ENCODE measurements at places on chromosomes 1 and 21.

DNA sequence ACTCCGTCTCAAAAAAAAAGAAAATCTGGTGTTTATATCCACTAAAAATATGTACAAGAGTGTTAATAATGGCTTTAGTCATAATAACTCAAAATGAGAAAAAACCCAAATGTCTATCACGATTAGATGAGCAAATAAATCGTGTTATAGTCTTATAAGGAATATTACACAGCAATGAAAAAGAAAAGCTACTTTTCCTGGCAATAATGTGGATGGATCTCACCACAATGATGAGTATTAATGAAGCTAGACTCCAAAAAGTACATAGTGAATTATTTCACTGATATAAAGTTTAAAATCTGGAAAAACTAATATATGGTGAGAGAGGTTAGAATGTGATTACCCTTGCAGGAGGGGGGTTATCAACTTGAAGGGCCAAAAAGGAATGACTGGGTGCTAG lies 9.7 kb downstream of the CD244 start:
- no peak for DNase-seq

DNA sequence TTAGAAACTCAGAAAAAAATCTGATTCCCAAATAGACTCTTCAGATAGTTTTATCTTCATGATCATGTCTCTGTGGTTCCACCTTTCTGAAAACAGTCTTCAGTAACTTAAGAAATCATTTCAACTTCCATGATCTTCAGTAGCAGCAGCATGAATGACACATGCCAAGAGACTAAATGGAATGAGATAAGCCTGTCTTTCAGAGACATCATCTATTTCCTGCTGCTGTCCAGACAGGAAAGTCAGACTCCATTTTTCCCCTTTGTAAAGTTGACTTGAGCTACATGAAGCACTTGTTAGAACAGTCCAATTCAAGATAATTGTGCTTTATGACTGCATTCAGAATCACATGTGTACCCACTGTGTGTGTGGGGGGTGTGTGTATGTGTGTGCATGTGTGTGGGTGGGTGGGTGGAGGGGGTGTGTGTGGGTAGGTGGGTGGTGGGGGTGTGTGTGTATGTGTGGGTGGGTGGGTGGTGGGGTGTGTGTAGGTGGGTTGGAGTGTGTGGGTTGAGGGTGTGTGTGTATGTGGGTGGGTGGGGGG lies 58.8 kb downstream of the CLIC4 start:
- no peak for DNase-seq

DNA sequence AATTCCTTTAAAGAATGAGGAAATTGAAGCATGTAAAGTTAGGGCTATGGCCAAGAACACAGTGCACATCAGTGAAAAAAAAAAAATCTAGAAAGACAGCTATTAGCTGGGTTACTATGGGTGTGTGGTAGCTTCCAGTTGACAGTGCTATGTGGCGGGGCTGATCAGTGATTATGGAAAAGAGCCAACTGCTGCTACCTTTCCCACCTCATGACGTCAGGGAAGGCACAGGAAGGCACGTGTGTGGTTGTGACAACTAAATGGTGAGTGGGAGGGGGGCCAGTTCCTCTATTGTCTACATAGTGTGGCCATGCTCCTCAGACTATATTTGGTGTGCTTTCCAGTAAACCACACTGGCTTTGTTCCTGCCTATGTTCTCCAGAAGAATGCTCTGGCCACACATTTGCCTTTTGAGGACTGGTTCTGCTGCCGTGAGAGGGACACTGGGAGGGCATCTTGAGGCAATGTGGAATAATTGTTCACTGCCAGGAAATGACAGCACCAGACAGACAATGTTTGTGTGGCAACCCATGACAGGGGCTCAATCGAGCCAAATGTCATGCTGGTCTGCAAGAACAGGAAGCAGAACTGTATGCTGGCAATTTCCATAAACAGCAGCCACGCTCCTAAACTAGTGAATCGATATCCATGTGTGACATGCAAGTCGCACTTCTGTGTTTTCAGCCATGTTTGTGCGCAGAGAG lies 3.0 kb upstream of the SDE2 start:
- peak; percentile 91 for DNase-seq

- DNase-seq: no peak
These were observed 98.1 kb downstream of the PLPP3 start for GRCh38 chr1:56481140-56481694.

- no peak for DNase-seq
These were observed 184.5 kb downstream of the KCNH1 start for GRCh38 chr1:210949489-210949888.

GRCh38 chr1:116334015-116334547 lies 39.0 kb upstream of the ATP1A1 start:
- DNase-seq: no peak

DNA sequence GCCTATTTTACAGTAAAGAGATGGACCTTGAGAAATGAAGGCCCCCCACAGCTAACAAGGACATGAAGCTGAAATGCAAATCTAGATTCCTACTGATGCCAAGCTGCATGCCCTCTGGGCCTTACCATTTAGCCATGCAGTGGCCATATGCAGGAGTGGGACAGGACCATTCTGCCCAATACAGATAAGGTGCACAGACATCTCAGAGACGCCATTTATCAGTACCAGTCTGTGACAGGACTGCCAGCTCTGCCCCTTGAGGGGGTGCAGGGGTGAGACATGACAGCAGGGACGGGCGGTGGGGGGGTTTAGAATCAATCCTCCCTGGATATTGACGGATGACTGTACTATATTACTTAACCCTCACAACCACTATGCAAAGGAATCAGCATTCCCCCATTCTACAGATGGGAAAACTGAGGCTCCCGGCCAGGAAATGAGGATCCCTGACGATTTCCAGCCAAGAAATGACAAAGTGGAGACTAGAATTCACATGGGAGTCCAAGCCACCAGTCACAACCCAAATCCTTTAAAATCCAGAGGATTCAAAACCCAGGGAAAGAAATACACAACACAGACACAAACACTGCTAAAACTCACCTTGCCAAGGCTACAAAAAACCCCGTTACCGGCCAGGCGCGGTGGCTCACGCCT lies 10.8 kb downstream of the SSBP3 start:
- no peak for DNase-seq

DNA sequence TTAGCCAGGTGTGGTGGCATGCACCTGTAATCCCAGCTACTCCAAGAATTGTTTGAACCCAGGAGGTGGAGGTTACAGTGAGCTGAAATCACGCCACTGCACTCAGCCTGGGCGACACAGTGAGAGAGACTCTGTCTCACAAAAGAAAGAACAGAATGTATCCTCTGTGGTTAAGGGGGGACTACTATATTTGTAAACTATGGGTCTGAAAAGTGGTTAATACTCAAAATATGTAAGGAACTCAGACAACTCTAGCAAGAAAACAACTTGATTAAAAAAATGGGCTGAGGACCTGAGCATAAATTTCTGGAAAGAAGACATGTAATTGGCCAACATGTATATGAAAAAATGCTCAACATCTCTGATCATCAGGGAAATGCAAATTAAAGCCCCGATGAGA lies 11.2 kb downstream of the FNBP1L start:
- no peak for DNase-seq

GRCh38 chr1:150555971-150556865 lies 7.0 kb downstream of the ADAMTSL4 start:
- DNase-seq: no peak

DNA sequence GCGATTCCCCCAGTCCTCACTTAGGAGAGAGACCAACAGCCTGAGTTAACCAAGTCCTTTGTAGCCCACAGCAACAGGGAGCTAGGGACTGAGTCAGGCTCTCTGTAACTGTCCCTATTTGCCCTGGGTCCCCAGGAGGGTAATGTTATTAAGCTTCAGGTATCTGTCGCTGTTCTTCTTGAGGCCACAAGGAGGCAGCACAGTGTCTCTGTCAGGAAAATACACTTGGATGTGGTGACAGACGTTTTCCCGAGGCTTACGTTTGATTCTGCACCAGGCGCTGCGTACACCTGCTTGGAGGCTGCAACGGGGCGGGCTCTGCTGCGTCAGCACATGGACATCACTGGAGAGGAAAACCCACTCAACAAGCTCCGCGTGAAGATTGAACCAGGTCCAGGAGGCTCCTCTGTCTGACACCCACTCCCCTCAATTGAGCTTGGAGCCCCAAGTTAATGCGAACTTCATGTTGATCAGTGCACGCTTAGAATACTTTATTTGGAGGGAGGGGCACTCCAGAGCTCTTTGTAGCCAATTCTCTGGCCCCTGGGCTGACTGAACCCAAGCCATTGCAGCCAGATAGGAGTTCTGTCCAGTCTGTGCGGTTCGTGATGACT lies 10.7 kb upstream of the ELF3 start:
- DNase-seq: no peak

DNA sequence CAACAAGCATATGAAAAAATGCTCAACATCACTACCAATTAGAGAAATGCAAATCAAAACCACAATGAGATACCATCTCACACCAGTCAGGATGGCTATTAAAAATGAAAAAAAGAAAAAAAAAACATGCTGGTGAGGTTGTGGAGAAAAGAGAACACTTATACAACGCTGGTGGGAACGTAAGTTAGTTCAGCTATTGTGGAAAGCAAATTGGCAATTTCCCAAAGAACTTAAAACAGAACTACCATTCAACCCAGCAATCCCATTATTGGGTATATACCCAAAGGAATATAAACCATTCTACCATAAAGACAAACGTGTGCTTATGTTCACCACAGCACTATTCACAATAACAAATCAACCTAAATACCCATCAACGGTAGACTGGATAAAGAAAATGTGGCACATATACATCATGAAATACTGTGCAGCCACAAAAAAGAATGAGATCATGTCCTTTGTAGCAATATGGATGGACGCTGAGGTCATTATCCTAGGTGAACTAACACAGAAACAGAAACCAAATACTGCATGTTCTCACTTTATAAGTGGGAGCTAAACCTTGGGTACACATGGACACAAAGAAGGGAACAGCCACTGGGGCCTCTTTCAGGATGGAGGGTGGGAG lies 49.5 kb downstream of the LYST start:
- no peak for DNase-seq

DNA sequence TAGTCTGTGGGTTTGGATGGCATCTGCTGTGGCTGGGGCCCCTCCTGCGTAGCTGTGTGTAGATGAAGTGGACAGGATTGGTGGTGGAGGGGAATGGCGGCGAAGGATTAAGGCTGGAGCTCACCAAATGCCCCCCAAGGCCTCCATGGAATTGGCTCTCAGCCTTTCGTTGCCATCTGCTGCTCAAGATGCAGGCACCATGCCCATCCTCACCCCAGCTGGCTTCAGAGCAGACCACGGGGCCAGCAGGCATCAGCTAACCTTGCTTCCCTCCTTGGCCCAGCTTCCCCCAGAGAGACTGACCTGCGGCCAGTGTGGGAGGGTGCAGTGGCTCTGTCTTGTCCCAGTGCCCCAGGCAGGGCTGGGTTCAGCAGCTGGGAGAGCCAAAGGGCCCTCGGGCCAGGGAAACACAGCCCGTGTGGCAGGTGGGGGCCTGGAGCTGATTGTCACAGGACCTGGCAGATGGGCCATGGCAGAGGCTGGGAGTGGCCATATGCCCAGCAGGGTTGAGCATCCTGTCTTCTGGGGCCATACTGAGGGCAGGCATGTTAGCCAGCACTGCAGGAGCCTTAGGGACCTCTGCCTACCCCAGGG lies 66.8 kb upstream of the ACTL8 start:
- no peak for DNase-seq

- peak; percentile 29 for DNase-seq
These were observed 7.7 kb upstream of the LAMB3 start for GRCh38 chr1:209659909-209660308.

- DNase-seq: peak; percentile 14
These were observed 19.6 kb upstream of the RAP1A start for GRCh38 chr1:111599781-111600693.

- DNase-seq: no peak
These were observed 41.8 kb upstream of the CAMTA1 start for GRCh38 chr1:6743189-6744101.

DNA sequence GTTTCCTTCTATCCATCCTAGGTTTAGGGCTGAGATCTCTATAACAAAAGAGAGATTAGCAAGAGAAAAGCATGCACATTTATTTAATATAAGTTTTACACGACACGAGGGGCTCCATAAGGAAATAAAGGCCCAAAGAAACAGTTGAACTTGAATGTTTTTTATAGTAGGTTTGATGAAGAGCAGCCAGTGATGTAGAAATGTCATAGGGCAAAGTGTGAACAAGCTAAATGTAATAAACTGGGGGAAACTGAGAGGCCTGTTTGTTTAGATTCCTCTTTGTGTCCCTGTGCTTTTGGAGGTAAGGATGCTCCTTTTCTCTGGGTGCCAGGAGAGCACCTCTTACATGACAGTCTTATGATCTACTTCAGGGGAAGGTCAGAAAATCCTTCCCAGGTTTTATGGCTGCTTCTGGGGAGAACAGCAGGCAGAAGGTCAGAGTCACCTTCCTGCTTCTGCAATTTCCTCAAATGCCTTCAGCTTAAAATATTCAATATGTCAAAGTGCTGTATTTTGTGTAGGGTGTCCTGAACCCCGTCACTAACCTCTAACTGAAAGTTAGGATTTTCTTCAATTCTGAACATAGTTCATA lies 9.5 kb upstream of the HORMAD1 start:
- no peak for DNase-seq

DNA sequence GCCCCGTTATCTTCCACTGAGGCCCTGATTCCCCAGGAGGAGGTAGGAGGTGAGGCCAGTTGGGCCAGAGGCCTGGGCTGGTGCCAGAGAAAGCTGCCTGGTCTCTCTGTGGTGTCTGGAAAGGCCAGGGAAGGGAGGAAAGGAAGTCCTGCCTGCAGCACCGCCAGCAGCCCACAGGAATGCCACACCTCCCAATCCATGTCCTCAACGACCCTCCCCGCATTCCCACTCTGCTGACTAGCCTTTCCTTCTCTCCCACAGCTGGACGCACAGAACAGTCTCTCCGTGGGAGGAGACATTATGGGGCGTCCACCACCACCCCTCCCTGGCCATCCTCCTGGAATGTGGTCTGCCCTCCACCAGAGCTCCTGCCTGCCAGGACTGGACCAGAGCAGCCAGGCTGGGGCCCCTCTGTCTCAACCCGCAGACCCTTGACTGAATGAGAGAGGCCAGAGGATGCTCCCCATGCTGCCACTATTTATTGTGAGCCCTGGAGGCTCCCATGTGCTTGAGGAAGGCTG lies 18.0 kb downstream of the CSF1 start:
- no peak for DNase-seq

DNA sequence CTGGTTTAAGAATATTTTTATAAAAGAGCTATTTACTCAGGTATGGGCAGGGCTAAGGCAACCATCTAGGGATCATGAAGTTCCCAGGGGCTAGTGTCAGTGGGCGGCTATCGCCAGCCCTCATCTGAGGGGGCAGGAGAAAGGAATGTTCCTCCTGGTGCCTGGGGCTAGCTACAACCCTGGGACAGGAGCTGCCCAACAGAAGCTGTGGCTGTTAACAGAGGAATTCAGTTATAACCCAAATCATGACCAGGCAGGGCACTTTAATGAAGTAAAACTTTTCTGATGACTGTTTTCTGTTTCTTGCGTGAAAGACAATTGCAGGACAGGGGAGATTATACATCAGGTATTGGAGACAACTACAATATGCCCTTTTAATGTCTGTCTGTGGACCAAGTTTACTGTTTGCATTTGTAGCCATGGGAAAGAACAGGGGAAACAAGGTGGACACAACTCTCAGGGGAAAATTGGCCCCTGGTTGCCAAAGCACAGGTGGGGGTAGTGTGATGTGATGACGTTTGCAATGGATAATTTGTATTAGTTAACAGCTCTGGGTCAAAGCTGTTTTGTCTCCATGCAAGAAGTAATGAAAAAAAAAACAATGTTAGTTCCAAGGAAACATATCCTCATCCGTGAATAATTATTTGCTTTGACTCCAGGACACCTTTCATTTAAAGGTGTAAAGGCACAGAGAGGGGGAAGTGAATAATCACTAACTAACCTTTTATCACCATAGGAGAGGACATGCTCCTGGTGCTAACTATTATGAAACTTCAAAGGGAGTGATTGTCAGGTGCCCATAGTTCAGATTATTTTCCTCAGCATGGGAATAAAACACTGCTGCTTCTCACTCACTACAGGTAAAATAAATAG lies 105.2 kb downstream of the TSEN15 start:
- DNase-seq: no peak
